ENCODE measurements at places on chromosomes 6 and 20.

- DNase-seq, result peak; percentile 66
These were observed 117.0 kb downstream of the RTN4IP1 start for GRCh38 chr6:106512048-106512967.

DNA sequence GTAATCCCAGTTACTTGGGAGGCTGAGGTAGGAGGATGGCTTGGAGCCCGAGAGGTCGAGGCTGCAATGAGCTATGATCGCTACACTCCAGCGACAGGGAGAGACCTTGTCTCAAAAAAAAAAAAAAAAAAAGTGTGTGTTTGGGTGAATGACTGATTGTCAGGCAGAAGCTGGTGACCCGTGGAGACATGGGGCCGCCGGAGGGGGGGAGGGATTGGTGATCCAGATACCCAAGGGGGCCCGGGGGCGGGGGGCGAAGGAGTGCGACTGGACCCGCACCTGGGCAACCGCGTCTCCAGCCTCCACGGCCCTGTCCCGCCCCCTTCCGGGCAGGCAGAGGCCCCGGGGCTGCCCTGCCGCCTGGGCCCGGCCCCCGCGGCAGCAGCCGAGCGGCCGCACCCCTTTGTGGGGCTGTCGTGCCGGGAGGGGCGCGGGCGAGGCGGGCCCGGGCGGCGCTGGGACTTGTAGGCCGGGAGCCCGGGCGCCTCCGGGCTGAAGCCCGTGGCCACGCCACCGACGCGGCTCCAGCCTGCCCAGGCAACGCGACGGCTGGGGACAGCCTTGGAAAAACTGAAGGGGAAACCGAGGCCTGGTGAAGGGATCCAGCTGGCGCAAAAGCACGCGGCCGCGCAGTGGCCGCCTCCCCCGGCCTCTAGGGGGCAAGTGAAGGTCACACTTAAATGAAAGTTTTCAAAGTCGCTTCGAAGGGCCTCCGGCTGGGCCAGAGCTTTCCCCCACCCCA lies 2.1 kb upstream of the RBM38 start:
- peak; percentile 91 for DNase-seq

- peak; percentile 81 for DNase-seq
These were observed 14.9 kb upstream of the FAM210B start for GRCh38 chr20:56343861-56344381.

GRCh38 chr6:93886416-93886815 lies 467.1 kb upstream of the EPHA7 start:
- DNase-seq, result no peak

GRCh38 chr20:32681175-32682084 lies 7.7 kb upstream of the C20orf203 start:
- DNase-seq, result no peak

DNA sequence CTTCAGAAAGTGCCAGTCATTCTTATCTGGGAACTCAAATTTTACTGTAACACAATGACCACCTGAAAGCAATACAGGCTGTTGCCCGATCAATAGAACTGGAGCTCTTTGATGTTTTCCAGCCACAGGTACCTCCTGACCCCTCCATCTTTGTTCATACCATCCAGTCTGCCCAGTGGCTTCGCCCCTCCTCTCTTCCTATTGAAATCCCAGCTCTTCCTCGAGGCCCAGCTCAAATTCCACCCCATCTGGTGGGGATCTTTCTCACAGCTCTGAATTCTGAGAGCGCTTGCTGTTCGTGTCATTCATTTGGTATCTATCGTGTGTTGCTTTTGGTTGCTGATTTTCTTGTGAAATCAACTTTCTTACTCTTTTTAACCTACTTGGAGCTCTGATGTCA lies 87.9 kb upstream of the CNKSR3 start:
- DNase-seq, result no peak
